ENCODE measurements at places on chromosomes 16 and 17.

DNA sequence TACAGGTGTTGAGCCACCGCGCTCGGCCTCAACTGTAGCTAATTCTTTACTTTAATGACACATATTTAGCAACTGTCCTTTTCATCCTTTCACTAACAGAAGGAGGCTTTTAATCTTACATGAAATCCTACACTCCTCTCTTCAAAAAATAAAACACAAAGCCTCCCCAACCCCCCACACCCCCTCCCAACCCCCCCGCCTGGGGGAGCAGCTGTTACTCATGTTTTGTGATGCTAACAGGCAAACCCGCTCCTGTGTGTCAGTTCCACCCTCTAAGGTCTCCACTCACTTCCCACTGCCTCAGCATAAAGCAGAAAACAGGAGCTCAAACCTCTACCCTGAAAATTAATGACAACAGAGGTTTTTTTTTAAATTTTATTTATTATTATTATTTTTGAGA lies 55.4 kb upstream of the SLC25A19 start:
- DNase-seq: no peak

GRCh38 chr17:30234964-30235363 lies 533 bp downstream of the SLC6A4 start:
- DNase-seq: no peak

GRCh38 chr17:4822835-4823234 lies 10.3 kb upstream of the MINK1 start:
- DNase-seq: no peak

GRCh38 chr17:71267668-71268067 lies 853.2 kb upstream of the SOX9 start:
- DNase-seq: no peak

DNA sequence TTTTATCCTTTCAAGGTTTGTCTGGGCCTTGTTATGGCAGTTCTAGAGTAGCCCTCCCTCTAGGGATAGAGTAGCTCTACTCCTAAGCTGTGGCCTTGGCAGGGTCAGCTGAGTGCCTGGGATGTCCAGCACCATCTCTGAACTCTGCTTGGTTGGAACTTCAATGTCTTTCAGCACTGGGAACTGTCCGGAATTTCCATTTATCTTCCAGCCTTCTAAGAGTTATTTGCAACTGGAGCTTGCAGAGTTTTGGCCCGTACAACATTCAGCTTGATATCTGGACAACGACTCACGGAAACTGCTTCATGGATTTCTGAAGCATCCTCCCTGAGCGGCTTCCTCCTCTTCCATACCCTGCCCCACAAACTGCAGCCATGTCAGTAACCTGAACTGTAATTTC lies 22.9 kb downstream of the MMD start:
- no peak for DNase-seq

GRCh38 chr17:66767154-66767933 lies 67.6 kb upstream of the CACNG5 start:
- DNase-seq: no peak

GRCh38 chr17:56502120-56502654 lies 91.3 kb upstream of the NOG start:
- DNase-seq: no peak

GRCh38 chr17:63768433-63768832 lies 5.0 kb downstream of the CCDC47 start:
- no peak for DNase-seq

DNA sequence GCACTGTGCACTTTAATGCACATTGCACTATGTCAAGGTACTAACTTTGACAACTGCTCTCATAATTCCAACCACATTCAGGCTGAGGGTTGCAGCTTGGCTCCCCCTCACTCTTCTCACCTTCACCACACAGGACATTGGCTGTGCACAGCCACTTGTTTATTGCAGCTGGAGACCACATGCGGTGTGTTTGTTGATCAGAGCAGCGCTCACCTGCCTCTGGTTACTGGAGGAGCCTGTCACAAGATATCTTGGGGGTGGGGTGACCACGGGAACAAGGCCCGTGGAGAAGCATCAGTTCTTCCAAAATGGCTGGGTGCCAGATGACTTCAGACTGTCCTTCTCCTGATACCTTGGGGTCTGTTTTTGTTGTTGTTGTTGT lies 10.6 kb upstream of the CCL5 start:
- peak; percentile 79 for DNase-seq

GRCh38 chr17:40937384-40937819 lies at the start of gene KRT23:
TSS of gene KRT23 (minus strand) at chr17:40937646. CDS start at chr17:40936603, 1,043 bp downstream.
- DNase-seq: no peak

DNA sequence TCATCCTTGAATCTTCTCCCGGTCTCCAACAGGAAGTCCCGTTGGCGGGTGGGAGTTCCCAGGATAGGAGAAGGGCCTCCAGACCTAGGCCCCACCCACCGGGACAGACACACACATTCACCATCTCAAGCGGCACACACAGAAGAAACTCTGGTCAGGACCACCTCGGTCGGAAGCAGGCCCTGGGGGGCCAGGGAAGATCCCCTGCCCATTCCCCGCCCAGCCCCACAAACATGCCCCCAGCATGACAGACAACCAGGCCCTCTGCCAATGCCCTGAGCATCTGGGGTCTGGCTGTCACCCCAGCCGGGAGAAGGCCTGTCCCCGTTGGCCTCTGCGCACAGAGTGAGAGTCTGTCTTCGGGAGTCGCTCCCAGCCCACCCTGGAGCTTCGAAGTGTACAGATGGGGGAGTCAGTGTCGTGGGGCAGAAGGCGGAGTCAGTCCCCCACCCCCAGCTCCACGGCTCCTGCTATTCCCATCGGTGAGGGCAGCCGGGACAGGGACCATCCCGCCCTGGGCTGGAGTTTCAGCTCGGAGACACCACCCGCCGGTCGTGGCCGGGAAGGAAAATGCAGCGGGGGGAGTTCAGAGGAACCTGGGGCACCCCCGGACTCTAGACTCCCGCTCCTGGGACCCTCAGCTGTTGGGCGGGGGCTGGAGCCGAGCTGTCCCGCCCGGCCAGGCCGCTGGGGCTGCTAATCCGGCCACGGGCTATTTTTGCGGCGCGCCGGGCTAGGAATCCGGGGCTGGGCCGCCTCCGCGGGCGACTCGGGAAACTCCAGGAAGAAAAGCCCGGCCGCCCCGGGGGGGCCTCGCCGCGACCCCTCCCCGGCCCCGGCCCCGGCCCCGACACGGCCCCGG lies 660 bp downstream of the RHBDF1 start:
- no peak for DNase-seq

GRCh38 chr17:13961265-13961664 lies 108.0 kb upstream of the COX10 start:
- DNase-seq: no peak

- peak; percentile 79 for DNase-seq
Measured at GRCh38 chr16:31458073-31458843, 1.0 kb upstream of the ARMC5 start.

DNA sequence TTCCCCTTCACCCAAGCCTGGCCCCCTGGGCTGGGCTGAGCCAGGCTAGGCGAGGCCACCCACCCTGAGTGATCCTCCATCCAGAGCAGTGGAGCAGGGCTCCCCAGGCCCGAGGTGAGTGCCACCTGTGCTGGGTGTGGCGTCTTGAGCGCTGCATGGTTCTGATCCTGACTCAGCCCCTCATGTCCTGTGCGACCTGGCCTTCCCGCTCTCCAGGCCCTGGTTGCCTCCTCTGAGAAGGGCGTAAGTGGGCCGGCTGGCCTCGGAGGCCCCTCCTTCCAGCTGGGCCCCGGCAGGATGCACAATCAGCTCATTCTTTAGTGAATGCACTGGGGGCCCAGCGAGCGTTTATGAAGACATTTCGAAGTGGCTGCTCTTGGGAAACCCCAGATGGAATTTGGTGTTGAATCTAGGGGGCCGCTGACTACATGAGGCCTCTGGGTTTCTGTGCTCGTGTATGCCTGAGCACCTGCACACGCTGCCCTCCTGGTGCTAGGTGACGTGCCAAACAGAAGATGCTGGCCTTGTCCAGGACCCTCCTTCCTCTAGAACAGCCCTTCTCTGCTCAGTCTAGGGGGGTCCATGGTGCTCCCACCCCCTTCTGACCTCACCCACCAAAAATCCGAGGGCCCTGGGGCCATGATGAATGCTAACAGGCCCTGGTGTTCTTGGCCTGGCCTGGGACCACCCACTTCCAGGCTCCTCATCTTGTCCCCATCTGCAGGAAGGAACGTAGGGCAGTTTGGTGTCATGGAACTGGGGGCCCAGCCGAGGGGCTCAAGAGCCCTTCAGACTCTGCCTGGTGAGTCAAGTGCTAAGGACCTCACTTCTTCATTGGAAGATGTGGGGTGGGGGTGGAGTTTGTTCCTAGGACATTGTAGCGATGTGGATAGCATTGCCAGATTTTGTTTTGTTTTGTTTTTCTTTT lies 3.6 kb upstream of the TMEM92 start:
- DNase-seq: no peak

DNA sequence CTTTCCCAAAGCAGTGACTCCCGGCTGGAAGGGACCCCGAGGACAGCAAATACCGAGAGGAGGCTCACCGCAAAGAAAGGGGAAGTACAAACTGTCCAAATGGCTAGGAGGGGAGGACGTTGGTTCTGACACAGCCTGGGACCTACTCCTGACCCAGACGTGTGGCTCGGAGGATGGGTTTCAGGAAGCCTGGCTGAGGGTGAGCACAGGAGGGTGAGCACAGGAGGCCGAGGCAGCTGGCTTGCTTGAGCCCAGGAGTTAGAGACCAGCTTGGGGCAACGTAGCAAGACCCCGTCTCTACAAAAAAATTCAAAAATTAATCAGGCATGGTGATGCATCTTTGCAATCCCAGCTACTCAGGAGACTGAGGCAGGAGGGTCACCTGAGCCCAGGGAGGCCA lies 83.2 kb downstream of the C16orf78 start:
- DNase-seq: no peak

- no peak for DNase-seq
Measured at GRCh38 chr17:4440690-4441686, 7.2 kb downstream of the SPNS3 start.

- peak; percentile 23 for DNase-seq
Measured at GRCh38 chr17:43832976-43833829, at the start of gene MPP3. TSS of gene MPP3 (minus strand) at chr17:43833146. CDS start at chr17:43831906, 1,240 bp downstream.

DNA sequence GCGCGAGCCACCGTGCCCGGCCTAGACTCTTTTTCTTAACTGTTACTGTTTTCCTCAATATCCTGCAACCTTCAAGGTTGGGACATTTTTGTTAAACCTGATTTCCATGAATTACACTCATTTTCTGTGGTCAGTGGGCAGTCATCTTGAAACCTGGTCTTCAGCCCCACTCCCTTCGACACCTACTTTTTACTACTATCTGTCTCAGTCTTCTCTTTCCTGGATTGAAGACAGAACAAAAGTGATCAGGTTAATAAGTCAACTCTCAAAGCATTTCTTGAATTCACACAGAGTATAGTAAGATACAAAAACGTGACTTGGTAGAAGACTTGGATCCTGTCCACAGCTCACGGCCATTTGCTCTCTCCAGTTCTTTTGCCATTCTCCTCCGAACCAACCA lies 6.1 kb downstream of the MINK1 start:
- DNase-seq: no peak

DNA sequence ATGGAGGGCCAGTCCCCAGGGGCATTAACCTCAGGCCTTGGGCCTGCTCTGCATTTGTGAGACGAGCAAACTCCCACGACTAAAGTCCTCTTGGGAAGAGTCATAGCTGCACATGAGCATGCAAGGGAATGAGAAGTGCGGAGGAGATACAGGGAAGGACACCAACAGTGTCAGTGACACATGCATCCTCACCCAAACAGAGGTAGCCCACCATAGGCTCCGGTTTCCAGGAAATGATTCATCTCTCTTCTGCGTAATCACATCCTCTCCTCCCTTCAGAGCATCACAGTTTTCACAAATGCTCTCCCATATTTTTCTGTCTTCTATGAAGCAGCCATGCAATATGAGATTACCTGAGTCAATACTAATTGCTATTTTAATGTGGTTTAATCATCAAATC lies 725.7 kb upstream of the GOT2 start:
- no peak for DNase-seq

- no peak for DNase-seq
Measured at GRCh38 chr17:64497565-64498035, 746 bp upstream of the POLG2 start.

DNA sequence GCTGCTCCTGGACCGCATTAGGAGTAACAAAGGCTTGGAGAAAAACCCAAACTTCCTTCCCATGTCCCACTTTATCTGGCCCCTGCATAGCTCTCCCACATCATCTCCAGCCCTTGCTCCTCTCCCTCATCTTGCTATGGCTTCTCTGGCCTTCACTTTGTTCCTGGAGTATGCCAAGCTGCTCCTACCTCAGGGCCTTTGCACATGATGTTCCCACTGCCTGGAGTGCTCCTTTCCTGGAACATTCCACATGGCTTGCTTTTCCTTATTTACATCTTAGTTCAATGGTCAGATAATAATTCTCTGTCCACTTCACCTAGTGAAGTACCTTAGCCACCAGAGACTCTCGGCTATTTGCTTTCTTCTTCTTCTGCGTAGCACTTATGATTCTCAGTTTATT lies 4.3 kb upstream of the KSR1 start:
- no peak for DNase-seq

- no peak for DNase-seq
Measured at GRCh38 chr17:17351901-17352781, 49.0 kb downstream of the NT5M start.

- DNase-seq: no peak
Measured at GRCh38 chr17:68821860-68822696, 133.1 kb downstream of the ABCA8 start.

- DNase-seq: no peak
Measured at GRCh38 chr16:84600343-84601229, 17.3 kb downstream of the COTL1 start.

- DNase-seq: no peak
Measured at GRCh38 chr16:81432937-81433557, 11.6 kb upstream of the CMIP start.

DNA sequence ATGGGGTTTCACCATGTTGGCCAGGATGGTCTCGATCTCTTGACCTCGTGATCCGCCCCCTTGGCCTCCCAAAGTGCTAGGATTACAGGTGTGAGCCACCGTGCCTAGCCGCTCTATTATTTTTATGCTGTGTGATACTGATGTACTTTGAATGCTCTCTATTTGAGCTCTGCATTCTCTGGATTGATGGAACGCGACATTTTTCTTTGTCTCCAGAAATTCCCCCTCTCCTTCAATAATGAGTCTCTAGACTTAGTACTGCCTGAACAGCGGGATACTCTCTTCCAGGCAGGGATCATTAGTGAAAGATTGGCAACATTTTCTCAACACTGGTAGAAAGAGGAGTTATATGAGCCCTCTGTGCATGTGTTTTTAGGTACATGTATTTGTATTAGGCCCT lies 93.3 kb upstream of the CLEC3A start:
- no peak for DNase-seq

DNA sequence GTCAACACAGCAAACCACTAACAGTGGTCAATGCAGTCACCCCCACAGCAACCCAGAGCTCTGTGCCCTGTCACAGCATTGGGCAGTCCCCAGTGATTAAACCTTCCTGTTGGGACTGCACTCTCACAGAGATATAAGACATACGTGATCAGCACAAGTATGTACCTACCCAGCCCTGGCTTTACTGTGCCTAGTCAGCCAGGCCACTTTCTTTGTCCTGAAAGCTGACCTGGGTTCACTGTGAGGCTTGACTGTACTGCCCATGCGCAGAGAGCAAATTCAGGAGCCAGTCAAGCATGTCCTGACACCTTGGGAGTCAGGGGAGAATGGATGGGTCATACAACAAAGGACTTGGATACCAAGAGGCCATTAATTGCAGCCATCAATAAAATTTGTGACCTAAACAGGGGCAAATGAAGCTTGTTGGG lies 10.9 kb upstream of the TMEM170A start:
- no peak for DNase-seq

GRCh38 chr17:70344386-70345060 lies 175.2 kb downstream of the KCNJ2 start:
- DNase-seq: no peak
